ENCODE measurements at places on chromosomes 1 and 21. TPM values are rescaled to one million over a fixed set of nuclear protein-coding genes. Genes with fewer than 3 reads are reported as not detected.

The PIK3CD gene
- total RNA-seq: 12.4 TPM

The PAFAH2 gene
- 3.6 TPM for total RNA-seq

The NOTCH2 gene
- total RNA-seq: 190 TPM

DNA sequence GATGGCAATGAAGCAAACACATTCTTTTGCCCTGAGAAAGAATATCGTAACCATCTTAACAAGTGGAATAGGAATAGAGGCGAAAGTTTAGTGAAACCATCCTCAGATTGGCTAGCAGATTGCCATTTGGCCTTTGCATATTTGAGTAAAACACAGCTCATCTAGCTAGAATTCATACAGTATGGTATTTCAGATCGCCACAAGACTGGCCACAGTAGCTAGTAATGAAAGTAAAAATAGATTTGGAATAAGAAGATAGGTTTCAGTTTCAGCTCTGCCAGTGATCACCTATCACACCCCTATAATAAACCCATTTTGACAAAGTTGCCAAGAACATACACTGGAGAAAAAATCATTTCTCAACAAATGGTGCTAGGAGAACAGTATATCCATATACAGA lies 294.9 kb downstream of the LRRIQ3 start:
- no peak for DNase-seq
- no peak overlapping the region for H3K4me3 ChIP-seq
- H3K36me3 ChIP-seq: no peaks in the 10 kb centered on the region
- H3K27me3 ChIP-seq: no peaks in the 10 kb centered on the region

The S100A5 gene
- not detected for total RNA-seq

GRCh38 chr1:181175356-181175910 lies 86.9 kb downstream of the IER5 start:
- H3K27me3 ChIP-seq: no peaks in the 10 kb centered on the region
- H3K27ac ChIP-seq: no peak overlapping the region
- no peak overlapping the region for H3K4me3 ChIP-seq
- H3K4me1 ChIP-seq: peaks cover 9% of the 10 kb centered on the region
- DNase-seq: no peak

DNA sequence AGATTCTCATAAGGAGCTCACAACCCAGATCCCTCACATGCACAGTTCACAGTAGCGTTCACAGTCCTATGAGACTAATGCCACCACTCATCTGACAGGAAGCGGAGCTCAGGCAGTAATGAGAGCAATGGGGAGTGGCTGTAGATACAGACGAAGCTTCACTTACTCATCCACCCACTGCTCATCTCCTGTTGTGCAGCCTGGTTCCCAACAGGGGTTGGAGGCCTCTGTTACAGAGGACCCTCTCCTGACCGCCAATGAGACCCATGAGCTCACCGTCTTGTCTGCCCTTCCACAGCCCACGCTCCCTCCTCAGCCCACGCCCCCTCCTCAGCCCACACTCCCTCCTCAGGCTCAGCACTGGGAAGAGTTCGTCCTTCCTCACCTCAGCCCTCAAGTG lies 39.6 kb downstream of the RSPH1 start:
- H3K4me1 ChIP-seq: no peaks in the 10 kb centered on the region
- H3K27me3 ChIP-seq: no peaks in the 10 kb centered on the region
- DNase-seq: no peak
- H3K4me3 ChIP-seq: no peak overlapping the region
- H3K27ac ChIP-seq: no peak overlapping the region
- H3K36me3 ChIP-seq: no peaks in the 10 kb centered on the region

DNA sequence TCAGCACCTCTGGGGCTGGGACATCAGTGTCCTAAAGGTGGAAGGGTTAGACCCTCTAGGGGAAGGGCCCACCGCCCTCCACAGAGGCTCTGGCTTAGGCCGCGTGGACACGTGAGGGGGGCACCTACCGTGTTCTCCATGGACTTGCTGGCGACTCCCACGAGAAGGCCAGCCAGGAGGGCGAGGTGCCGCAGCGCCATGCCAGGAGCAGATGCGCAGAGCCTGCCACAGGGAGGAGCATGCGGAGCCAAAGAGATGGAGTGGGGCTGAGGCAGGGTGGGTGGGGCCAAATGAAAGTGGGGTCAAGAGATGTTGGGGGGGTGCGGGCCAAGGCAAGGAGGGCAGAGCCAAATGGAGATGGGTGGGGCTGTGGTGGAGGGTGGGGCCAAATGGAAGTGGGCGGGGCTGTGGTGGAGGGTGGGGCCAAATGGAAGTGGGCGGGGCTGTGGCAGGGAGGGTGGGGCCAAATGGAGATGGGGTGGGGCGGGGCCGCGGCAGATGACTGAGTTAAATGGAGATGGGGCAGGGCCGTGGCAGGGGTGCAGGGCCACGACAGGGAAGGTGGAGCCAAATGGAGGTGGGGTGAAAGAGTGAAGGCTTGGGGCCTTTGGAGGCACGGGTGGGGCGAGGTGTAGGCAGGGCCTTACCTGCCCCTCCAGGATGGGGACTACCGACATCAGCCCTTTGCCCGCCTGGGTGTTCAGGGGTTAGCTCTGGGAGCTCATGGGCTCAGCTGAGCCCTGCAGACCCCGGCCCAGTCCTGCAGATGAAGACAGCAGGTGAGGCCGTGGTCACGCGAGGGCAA lies 17.4 kb upstream of the RNF223 start:
- H3K36me3 ChIP-seq: no peaks in the 10 kb centered on the region
- H3K4me1 ChIP-seq: no peaks in the 10 kb centered on the region
- H3K27ac ChIP-seq: no peak overlapping the region
- H3K27me3 ChIP-seq: no peaks in the 10 kb centered on the region

GRCh38 chr21:26100573-26100972 lies 70.0 kb downstream of the APP start:
- DNase-seq: no peak
- H3K4me1 ChIP-seq: peaks cover 6% of the 10 kb centered on the region
- no peak overlapping the region for H3K4me3 ChIP-seq
- H3K27me3 ChIP-seq: no peaks in the 10 kb centered on the region

The LIN28A gene
- not detected for total RNA-seq

DNA sequence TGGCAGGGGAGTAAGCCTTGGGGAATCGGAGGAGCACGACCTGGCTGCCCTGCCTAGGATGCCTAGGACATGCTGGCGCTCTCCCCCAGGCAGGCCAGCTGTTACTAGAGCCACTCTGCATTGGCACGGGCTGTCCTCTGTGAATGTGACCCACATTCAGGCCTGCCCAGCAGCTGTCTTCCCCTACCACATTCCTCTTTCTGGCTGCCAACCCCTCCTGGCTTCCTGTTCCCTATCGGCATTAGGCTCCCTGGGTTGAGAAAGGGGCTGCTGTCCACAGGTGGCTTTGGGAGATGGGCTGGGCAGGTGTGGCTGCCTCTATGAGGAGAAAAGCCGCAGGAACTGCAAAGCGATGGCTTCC lies 2.3 kb upstream of the NFASC start:
- no peaks in the 10 kb centered on the region for H3K27me3 ChIP-seq
- H3K4me1 ChIP-seq: no peaks in the 10 kb centered on the region

GRCh38 chr1:14987829-14988603 lies 165.5 kb upstream of the TMEM51 start:
- no peak overlapping the region for H3K27ac ChIP-seq
- no peak for DNase-seq
- H3K4me1 ChIP-seq: peaks cover 5% of the 10 kb centered on the region
- H3K27me3 ChIP-seq: no peaks in the 10 kb centered on the region
- no peak overlapping the region for H3K4me3 ChIP-seq

DNA sequence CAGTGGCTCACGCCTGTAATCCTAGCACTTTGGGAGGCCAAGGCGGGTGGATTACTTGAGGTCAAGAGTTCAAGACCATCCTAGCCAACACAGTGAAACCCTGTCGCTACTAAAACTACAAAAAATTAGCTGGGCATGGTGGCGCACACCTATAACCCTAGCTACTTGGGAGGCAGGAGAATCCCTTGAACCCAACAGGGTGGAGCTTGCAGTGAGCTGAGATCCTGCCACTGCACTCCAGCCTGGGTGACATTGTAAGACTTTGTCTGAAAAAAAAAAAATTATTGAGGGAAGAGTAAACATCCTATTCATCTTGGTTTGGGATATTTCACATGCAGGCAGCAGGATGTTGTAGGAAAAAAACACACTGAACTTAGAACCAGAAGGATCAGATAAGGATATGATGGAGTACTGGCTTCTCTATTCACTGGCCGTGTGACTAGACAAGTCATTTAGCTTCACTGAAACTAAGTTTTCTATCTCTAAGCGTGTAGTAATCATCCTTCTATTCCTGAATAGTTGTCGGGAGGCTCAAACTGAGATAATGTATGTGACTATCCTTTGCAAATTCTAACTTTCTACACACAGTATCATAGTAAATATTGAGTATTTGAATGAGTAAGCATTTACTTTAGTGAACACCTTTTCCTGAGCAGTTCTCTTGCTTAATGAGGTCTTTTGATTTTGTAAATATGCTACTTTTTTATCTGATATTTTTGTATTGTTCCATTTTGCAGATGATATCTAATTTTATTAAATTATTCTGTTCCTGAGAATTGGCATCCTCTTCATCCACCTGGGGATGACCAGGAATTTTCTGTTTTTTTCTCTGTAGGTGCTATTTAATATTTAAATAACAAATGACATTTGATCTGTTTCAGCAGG lies 18.2 kb downstream of the CAP1 start:
- H3K36me3 ChIP-seq: peaks cover 34% of the 10 kb centered on the region
- peaks cover 62% of the 10 kb centered on the region for H3K4me1 ChIP-seq
- H3K27ac ChIP-seq: peak overlapping the region; percentile 14
- DNase-seq: no peak

DNA sequence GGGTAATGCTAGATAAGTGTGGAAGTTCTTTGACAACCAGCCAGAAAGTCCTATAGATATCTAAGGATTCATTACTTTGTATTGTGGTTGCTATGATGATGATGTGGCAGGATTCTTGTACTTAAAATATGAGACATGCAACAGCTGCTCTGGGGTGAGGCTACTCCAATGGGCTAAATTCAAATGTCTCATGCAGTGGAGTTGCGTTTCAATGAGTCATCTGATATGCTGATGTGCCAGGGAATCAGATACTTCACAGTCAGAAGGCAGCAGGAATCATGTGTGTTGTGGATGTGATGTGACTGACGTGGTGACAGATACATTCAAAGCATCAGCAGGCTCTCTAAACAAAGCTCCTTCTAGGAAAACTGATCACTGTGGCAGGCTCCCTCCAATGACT lies 66.5 kb downstream of the TSEN15 start:
- no peak overlapping the region for H3K27ac ChIP-seq
- no peaks in the 10 kb centered on the region for H3K36me3 ChIP-seq
- no peaks in the 10 kb centered on the region for H3K4me1 ChIP-seq
- H3K4me3 ChIP-seq: no peak overlapping the region

DNA sequence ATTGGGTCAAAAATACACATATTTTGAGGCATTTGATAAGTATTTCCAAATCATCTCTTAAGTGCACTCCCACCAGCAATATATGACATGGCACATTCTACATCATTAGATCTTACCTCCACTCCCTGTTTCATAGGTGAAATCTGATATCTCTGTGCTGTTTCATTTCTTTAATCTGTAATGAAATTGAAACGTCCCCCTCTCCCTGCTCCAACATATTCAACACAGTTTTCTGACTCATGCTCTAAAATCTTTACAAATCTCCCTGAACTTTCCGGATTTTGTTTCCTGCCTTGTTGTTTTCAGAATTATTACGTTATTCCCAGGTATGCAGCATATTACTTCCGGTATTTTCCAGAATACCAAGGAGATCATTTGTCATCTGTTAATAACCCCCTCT lies 66.1 kb upstream of the AKT3 start:
- peaks cover 8% of the 10 kb centered on the region for H3K4me1 ChIP-seq
- no peaks in the 10 kb centered on the region for H3K36me3 ChIP-seq
- H3K27ac ChIP-seq: no peak overlapping the region
- H3K4me3 ChIP-seq: no peak overlapping the region
- no peaks in the 10 kb centered on the region for H3K27me3 ChIP-seq

The GJC2 gene
- 3.6 TPM for total RNA-seq

GRCh38 chr1:236066828-236067386 lies 2.0 kb upstream of the NID1 start:
- peak overlapping the region; percentile 41 for H3K27ac ChIP-seq
- no peak for DNase-seq
- H3K4me3 ChIP-seq: no peak overlapping the region
- H3K36me3 ChIP-seq: no peaks in the 10 kb centered on the region
- H3K27me3 ChIP-seq: no peaks in the 10 kb centered on the region

- DNase-seq: no peak
- no peaks in the 10 kb centered on the region for H3K4me1 ChIP-seq
- H3K27ac ChIP-seq: no peak overlapping the region
- H3K4me3 ChIP-seq: no peak overlapping the region
- H3K27me3 ChIP-seq: no peaks in the 10 kb centered on the region
Measured at GRCh38 chr1:16118706-16119105, 37.2 kb downstream of the EPHA2 start.

DNA sequence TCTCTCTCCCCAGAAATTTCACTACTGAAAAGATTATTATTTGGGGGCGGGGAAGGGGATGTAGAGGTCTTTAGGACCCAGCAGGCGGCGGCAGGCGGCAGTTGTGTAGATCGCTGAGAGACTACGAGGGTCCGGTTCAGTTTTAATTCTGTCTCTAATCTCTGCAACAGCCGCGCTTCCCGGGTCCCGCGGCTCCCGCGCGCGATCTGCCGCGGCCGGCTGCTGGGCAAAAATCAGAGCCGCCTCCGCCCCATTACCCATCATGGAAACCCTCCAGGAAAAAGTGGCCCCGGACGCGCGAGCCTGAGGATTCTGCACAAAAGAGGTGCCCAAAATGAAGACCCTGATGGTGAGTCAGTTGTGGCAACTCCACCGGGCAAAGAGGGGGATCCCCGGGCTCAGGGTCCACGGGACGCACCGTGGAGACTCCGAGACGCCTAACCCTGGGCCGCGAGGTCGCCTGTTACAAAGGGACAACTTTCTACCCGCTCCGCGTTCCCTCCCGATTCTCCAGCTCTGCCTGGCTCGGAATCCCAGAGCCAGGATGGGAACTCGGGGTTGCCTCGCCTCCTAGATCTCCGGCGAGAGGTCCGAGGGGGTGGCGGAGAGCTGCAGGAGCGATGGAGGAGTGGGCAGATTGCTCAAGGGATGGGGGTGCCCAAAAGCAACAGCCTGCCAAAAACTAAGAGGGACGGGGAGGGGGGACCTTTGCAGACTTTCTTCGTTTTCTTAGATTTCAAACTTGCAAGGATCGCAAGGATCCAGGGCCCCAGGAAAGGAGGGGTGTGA lies at the start of gene ST6GALNAC5:
TSS of gene ST6GALNAC5 (plus strand) at position 139 of the 789 bp plus-strand sequence.
- H3K36me3 ChIP-seq: no peaks in the 10 kb centered on the region
- DNase-seq: no peak
- peak within 1 kb of the TSS; percentile 79 for H3K4me3 ChIP-seq
- H3K27ac ChIP-seq: peak within 1 kb of the TSS; percentile 68
- peaks cover 16% of the 10 kb centered on the region for H3K4me1 ChIP-seq
- H3K27me3 ChIP-seq: no peaks in the 10 kb centered on the region

GRCh38 chr1:86416343-86416742 lies 7.6 kb upstream of the CLCA2 start:
- H3K27ac ChIP-seq: no peak overlapping the region
- no peaks in the 10 kb centered on the region for H3K27me3 ChIP-seq
- no peak for DNase-seq
- no peak overlapping the region for H3K4me3 ChIP-seq
